Psoas muscle (tissue), 8 donors: ENCODE measurements at places on chromosomes 1 and 21. TPM values are rescaled to one million over a fixed set of nuclear protein-coding genes. Genes with fewer than 3 reads are reported as not detected.

KIF26B gene
- 0.32 TPM for total RNA-seq

LGR6 gene
- 0.19 TPM for total RNA-seq

IVL gene
- total RNA-seq = not detected

C1orf53 gene
- total RNA-seq = 0.84 TPM

NGF gene
- 0.27 TPM for total RNA-seq

USP48 gene
- 21.2 TPM for total RNA-seq

CAPZA1 gene
- total RNA-seq = 31.3 TPM

INSRR gene
- not detected for total RNA-seq
